ENCODE measurements at places on chromosomes 11 and 22.

GRCh38 chr11:131079036-131079435 is 162.8 kb upstream of the SNX19 start:
- no peak for DNase-seq

DNA sequence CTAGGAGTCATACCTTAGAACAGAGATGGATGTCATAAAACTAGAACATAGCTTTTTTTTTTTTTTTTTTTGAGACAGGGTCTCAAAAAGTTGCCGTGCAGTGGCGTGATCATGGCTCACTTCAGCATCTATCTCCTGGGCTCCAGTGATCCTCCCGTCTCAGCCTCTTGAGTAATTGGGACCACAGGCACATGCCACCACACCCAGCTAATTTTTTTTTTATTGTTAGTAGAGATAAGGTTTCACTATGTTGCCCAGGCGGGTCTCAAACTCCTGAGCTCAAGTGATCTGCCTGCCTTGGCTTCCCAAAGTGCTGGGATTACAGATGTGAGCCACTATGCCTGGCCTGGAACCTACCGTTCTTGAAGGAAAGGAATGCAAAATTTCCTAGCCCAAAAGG is 8.8 kb upstream of the CEP295 start:
- no peak for DNase-seq

DNA sequence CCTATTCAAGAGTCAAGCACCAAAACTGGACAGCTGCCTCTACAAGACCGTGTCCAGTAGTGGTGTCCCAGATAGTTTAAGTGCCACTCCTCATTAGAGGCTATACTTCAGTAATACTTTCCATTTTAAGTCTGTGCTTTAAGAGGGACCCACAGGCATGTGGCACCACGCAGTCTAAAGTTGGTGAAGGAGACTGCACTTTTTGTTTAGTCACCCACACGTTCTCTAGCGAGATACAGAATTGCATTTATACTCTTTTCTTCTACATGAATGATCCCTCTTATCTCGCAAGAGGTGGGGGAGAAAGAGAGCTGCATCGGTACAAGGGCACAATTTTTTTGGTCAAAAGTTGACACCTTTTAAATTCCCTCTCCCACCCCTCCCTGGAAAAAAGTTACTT is 41.5 kb downstream of the DDX6 start:
- DNase-seq: no peak

DNA sequence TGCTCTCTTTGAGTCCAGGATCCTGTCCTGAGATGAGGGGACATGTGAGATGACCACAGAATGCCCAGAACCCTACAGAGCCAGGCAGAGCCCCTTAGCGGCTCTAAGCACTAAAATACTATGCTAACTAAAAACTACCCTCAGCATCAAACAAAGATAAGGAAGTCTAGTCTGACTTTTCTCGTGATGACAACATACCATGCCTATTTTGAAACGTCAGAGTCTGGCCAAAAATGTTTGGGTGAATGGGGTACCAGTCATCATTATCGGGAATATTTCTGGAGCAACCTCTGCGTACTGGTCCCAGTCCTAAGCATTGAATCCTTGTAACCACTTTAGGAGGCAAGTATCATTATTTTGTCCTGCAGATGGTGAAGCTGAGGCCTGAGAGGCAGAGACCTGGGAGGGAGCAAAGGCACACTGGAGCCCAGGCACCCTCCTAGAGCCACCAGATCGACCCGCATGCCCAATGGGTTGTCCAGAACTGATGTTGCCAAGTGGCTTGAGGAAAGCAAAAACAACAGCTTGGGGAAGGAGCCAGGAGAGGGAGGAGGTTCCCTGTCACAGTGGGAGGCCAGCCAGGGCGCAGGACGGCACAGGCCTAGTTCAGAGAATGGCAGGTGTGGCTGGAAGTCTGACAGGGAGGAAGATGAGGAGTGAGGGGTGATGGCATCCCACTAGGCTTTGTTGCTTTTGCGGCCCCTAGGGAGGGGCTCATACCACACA is 7.2 kb upstream of the OSM start:
- no peak for DNase-seq

DNA sequence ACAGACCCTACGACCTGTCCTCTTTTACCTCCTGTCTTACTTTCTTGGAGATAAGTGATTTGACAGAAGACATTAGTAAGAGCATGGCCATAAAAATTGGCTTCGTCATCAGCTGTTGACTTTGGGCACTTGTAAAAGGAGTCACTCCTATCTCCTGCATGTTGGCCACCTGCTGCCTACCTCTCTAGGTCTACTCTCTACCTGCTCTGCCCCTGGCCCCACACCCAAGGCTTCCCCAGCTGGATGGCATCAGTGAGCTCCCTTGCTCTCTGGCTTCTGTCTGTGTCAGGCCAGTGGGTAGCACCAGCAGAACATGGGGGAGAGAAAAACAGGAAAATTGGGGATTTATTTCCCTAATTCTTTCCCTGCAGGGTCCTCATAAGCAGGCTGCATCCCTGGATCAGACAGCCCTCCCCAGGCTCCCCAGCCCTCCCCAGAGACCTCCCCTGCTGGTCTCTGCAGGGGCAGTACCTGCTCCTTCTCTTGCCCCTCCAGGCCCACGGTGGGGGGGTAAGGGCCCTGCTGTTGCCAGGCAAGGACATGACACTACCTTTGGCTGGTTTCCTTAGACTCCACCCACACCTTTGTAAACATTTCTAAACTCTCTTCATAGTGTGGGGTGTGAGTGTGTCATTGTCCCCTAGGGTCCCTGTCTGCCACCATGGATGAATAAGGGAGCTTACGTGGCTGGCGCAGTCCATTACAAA is 157.0 kb upstream of the NECTIN1 start:
- no peak for DNase-seq

GRCh38 chr11:61917334-61918109 is at the start of gene RAB3IL1:
Gene RAB3IL1 (minus strand): TSS chr11:61917566. CDS start chr11:61917367, 199 bp downstream.
- peak; percentile 40 for DNase-seq

GRCh38 chr22:47599753-47600152 is 837.3 kb downstream of the TBC1D22A start:
- DNase-seq: no peak

DNA sequence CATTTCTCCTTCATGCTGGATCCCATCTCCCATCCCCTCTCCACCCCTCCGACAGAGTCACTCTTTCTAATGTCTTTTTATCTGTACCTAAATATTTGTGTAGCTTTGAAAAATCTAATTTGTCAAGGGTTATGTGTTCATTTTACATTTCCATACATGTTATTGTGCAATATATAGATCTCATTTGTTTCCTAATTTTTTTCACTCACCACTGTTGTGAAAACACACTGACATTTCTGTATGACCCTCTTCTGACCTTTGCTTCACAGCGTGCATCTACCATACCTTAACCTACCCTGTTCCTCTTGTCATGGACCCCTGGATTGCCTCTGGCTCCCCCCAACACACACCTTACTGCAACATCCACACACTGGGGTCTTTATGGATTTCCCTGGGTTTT is 942.9 kb downstream of the TBC1D22A start:
- no peak for DNase-seq

DNA sequence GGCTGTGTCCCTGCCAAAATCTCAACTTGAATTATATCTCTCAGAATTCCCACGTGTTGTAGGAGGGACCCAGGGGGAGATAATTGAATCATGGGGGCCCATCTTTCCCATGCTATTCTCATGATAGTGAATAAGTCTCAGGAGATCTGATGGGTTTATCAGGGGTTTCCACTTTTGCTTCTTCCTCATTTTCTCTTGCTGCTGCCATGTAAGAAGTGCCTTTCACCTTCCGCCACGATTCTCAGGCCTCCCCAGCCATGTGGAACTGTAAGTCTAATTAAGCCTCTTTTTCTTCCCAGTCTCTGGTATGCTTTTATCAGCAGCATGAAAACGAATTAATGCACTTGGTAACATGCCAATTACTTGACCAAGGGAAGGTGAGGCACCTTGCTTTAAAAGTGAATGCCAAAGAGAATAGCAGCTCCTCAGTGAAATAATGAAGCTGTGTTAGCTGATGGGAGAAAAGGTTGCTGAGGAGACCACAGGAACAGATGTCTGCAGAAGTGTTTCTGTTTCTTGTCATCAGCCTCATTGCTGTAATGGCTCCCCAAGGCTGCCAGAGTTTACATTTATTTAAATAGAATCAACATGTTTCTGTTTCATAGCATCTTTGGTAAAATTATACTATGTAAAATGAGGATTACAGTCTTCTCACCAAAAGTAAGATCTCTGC is 89.0 kb upstream of the CD44 start:
- DNase-seq: no peak

DNA sequence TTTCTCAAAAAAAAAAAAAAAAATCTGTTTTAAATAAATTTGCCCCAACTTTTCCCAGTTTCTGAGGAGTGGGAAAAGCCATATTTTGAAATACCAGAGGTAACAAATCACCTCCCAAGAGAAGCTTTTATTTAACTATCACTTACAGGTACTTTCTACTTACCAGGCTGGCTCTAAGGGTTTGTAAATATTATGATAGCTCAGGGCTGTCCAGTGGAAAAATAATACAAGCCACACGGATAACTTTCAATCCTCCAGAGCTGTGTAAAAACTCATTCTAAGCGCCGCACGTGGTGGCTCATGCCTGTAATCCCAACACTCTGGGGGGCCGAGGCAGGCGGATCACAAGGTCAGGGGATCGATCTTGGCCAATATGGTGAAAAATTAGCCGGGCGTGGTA is 5.6 kb upstream of the SEC14L4 start:
- no peak for DNase-seq

DNA sequence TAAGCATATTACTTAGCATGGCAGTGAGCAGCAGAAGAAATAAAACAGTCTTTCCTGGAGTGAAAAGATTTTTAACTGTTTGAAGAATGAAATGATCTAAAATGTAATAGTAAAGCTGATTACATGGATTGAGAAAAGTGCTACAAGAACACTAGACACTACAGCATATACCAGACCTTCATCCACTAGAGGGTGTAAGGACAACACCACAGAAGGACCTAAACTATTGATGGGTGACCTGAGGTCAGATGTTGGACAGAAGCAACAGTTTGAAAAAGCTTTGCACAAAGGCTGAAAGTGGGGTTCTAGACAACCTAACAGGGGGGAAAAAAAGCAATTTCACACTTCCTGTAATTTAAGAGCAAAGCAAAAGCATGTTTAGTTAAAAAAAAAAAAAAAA is 97.7 kb downstream of the RBFOX2 start:
- peak; percentile 79 for DNase-seq

DNA sequence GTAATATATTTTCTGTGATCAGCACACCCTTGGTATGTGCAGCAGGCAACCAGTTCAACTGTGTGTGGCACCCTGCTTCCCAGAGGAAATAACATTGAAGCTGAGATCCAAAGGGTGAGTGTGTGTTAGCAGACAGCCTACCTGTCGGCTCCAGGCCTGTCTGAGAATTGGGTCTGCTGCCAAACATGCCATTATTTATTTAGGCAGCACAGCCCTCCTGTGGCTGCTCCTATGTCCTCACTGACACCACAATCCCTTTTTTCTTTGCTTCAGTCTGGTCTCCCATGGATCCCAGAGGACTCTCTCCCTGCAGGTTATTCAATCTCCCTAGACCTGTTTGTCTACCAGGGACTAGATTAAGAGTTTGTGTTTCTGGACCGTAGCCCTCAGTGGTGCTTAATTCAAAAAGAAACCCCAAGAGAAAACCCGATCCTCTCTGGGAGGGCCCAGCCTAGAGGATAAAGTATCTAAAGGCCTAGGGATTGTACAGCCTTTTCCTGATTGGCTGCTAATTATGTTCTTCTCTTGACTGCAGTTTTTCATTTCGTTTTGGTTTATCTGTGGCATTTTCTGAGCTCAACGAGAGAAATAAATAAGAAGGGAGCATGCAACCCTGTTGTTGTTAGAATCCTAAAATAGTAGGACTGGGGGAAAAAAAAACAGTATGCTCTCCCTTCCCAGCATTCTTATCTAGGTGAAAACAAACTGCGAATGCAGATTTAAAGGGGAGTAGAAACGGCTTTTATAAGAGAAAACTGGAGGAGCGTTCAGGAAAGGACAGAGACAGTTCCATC is 24.1 kb downstream of the KCNE3 start:
- DNase-seq: no peak

DNA sequence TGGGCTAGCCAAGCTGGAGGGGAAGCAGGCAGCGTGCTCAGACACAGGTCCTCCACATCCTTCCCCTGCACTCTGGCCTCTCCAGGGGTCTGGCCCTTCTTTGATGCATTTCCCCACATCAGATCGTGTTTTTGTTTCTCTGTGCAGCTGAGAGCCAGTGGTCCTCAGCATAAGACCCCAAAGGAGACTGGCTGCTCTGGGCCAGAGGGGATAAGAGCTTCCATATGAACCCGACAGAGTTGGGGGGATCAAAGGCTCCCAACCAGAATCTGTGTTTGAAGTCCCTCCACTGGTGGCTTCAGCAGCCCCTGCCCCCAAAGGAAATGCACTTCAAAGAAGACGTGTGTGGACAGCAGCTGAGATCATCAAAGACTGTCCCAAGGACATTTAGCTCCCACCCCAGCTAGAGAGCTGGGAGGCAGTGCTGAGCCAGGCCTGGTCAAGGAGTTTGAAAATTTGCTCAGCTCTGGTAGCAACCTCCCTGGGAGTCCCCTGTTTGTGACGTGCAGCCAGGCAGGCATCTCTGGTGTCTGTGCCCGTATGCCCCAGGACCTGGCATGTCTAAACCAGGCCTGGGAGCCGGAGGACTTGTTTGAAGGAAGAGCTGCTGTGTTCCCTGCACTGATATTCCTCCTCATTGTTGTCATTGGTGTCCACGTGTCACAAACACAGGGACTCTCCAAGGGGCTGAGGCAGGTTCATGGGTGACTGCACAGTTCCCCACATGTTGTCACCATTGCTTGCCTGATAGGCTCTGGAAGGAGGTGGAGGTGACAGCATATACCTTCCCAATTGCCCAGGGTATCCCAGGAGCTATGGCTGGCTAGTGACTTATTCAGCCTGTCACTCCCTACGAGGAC is 99.0 kb downstream of the AMOTL1 start:
- no peak for DNase-seq

DNA sequence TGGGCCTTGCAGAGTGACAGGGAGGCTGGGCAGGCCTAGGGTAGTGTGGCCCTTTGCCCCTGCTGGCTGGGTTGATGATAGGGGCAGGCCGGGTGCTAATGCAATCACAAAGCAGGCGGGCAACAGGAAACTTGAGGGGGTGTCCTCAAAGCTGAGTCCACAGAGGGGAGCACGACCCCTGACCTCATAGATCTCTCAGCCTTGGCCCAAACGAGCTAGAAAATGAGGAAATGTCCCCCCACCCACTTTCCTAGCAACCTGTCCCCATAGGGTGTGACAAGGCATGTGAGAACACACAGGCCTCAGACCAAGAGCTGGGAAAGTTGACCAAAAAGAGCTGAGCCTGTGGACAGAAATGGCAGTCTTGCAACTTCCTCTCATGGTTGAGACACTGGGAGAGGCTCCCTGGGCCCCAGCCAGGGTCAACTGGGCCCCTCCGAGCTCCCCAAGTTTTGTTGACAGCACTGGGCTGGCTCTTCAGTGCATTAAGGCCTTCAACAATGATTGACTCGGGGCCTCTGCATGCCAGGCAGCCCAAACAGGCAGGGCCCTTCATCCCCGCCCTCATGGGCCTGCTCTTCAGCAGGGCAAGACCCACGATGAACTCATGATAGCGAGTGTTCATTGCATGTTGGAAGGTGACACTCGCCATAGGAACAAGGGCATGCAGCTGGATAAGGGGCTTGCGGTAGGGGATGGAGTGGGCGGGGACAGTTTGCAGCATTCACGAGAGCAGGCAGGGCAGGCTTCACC is 9.8 kb upstream of the SPI1 start:
- no peak for DNase-seq

GRCh38 chr11:44568331-44568657 is 2.8 kb downstream of the CD82 start:
- no peak for DNase-seq

- DNase-seq: no peak
Observed at GRCh38 chr11:384511-384910, 9.5 kb upstream of the PKP3 start.

All from fibroblast of upper back skin (primary cell).